ENCODE measurements at places on chromosomes 4 and X.
A peak's percentile ranks its signal among the peaks of the same experiment; 100 is the strongest.

DNA sequence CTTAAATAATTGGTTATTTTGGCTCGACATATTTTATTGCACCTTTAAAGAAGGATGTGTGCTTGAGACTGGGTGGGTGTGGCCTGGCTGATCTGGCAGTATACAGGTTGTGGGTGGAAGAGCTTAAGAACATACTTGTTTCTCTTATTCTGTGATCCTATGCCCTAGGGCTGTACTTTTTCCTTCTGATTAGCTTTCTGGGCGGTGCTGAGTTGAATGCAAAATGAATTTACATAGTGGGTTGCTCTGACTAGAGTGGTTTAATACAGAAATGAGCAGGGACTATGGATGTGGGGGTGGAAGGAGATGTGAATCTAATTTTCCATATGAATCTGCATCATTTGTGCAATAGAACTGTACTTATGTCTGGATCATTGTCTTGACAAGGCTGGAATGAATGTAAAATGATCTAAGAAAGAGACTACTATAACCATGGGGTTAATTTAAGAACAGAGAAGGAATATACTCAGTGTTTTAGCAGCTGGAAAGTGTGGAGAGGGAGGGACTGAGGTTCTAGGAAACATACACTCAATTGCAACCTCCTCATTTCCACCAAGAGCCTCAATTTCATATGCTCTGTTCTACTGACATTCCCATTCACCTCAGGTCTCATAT is 73.7 kb downstream of the RLIM start:
- DNase-seq: peak; percentile 36

DNA sequence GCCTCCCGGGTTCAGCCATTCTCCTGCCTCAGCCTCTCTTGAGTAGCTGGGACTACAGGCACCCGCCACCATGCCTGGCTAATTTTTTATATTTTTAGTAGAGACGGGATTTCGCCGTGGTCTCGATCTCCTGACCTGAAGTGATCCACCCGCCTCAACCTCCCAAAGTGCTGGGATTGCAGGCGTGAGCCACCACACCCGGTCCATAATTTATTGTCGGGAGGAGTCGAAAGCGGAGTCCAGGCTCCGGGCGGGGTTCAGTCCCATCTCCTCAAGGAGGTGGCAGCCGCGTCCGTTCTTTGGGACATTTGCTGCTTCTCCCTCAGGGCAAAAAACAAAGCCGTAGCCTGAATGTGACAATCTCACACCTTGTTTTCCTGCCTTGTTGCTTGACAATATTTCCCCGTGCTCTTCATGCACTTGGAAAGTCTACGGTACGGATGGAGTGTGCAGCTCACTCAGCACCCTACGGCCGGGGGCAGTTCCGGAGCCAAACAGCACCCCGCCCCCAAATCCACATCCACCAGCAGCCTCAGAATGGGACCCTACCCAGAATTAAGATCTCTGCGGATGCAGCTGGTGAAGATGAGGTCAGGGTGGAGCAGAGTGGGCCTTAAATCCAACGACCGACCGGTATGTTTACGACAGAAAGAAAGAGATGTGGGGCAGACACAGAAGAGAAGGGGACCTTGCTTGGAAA is 9.6 kb downstream of the GTPBP6 start:
- DNase-seq: no peak

DNA sequence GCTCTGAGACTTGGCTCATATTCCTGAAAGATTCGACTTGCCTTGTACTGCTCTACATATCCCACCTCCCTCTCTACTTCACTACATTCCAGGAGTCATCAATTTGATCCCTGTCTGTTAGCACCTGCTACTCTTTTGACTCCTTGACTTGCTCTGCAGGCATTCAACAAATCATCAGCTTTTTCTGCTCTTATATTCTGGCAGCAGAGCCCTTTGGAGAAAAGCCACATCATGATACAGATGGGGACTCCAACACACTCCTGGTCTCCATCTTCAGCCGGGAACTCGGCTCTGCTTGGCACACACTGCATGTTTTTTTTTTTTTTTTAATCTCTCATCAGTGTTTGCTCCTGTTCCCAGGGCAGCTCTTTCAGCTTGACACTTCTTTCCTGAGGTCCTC is 293.2 kb upstream of the LCORL start:
- DNase-seq: no peak

DNA sequence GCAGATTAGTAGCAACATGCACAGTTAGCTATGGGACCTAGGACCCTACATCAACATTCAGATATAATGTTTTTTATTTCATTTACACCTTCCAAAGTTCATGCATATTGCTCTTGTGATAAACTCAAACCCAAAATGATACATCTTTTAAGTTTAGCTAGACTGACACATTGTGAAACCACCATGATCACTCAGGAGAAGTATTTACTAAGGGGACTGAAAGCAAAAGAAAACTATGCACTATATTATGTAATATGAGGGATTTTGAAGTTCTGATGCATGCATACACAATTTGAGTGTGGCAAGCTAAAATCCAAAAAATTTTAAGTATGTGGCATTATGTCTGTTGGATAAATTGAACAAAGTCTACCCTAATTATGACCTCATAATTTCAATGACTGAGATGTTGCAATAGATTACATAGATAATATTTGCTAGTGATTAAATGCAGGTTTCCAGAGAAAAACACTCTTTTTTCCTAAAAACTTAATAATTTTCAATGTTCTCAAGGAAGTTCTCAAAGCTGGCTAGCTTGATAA is 914.8 kb upstream of the GRIA3 start:
- DNase-seq: no peak

DNA sequence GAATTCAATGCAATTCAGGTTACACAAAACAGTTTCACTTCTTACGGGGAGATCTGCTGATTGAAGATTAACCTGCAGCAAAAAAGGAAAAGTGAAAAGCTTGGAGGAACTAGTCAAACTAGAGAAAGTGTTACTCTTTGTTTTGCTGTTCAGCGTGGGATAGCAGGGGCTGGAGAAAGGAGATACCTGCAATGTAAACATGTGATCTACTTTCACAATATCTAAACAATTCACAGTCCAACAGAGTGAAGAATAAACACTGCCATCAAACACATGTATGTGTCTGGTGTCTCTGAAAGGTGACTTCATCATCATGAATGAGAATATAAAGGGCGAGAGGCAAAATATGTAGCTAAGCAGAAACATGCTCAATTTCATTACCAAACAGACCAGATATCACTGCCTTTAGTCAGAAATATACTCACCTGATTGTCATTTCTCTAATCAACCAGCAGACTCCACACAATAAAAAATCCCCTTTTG is 26.4 kb downstream of the NIPAL1 start:
- DNase-seq: no peak

DNA sequence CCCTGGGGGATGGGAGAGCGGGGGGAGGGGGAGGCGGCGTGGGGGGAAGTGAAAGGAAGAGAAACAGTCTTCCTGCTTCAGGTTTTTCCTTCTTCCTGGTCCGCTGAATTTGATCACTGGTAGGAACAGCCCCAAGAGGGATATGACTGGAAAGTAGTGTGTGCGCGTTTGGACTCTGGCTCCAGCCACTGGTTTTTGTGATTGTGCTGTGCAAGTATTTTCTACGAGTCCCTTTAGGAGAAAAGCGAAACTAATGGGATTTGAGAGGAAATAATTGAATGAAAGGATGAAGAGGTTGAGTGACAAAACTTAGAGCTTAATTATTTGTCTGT is 836 bp downstream of the PRRG1 start:
- DNase-seq: no peak

DNA sequence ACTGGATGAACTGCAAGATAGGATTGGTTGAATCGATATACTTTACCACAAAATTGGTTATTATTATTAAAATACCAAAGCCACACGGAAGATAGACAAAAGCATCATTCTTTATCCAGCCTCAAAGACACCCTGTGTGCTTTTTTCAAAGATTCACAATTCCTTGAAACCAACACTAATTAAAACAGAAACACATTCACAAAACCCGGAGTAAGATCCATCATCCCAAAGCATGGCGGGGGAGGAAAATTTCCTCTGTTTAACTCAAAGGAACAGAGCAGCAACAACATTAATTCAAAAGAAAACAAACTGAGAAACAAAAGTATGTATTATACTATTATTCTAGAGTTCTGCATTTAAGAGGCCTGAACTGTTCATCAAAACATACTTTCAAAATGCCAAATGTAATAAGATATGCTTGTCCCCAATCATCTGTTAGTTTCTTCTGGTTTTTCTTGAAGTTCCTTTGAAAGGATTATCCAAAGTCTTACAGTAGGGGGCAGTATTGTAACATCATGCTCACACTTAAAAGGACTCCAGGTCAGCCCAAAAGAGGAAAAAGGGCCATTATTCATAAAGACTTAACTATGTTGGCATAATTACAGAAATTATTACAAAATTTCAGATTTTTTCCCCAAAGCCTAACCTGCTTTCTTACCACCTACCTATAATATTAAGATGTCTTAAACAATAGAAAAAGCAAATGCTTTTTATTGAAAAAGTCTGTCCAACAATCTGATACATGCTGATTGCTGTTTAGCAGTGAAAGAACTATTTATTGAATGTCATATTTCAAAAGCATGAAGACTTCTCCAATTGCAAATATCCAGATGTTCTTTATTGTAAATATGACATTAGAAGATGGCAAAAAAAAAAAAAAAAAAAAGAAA is 168.7 kb downstream of the SCFD2 start:
- no peak for DNase-seq

- no peak for DNase-seq
Measured at GRCh38 chrX:46386511-46386910, 158.7 kb downstream of the ZNF674 start.

- no peak for DNase-seq
Measured at GRCh38 chr4:6910960-6911874, 1.6 kb downstream of the TBC1D14 start.

DNA sequence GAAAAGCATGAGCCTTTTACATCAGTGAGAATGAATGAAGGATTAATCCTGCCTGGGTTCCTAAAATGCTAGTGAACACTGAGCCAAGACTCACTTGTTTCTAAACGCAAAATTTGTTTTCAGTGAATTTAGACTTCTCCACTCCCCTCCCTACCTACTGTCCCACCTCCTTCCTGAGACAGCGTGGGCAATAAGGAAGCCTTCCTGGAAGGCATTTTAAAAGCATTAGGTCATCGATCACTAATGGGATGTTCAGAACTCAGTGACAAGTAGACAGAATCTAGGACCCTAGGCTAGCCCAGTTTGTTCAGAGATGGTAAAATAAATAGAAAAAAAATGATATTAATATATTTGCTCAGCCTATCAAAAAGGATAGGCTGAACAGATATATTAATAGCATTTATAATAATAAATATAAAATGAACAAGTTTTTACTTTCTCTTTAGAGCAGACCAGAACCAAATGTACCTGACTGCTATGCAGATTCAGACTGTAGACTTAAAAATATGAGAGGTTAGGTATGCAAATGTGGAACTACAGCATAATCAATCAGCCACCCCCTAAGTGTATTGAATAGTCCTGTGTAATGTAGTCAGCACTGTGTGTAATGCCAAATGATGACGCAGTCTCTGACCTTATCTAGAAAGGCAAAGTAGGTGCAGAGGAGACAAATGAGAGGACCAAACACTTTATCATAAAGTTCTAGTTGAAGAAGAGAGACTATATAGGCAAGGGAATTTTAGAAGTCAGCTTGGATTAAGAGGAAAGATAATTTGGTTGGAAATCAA is 331.1 kb downstream of the GPAT3 start:
- no peak for DNase-seq

DNA sequence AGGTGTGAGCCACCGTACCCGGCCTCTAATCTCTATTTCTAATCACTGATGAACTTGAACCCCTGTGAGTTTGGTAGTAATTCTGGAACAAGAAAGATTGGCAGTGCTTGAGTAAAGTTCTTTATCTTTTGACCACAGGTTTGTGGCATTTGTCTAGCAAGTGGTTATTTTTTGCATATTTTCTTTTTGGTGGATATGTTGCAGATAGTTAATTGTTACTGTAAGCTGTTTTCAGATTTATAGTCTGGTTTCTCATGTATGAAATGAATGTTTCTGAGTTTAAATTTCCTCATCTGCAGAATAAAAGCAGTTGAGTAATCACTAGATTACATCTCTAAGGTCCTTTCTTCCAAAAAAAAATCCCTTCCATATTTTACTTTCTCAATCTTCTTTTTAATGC is 105.2 kb downstream of the GASK1B start:
- no peak for DNase-seq

- DNase-seq: no peak
Measured at GRCh38 chr4:52933738-52934137, 71.6 kb downstream of the RASL11B start.

DNA sequence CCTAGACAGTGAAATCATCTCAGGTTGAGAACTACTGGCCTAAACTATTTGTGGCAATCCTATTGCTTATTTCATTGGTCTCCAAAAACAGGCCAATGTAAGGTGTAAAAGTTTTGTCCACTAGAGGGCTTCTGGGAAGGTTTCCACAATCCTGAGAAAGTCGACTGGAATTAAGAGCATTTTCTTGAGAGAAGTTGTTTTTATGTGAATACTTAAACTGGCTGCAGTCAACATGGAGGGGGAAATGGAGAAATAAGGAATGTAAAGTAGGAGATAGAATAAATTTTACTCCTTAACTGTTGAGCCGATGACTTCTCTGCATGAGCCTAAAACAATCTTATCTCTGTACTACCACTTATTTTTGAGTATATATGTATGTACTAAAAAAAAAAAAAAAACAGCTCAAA is 11.0 kb upstream of the EIF4E start:
- no peak for DNase-seq

DNA sequence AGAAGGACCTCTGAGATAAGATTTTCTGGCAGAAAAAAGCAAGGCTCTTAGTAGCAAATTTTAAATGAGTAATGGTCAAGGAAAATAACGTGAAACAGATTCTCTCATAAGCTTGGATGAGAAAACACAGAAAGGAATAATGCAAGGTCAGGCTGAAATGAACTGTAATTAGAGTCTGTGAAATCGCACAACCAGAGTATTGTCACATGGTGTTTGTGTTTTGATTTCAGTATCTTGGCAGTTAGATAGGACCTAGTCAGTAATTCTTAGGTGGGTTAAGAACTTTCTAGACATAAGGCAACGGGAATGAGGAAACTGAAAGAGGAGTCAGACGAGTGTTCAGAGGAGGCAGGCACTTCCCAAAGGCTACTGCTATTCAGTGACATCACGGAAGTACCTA is 34.6 kb downstream of the LIMCH1 start:
- no peak for DNase-seq

DNA sequence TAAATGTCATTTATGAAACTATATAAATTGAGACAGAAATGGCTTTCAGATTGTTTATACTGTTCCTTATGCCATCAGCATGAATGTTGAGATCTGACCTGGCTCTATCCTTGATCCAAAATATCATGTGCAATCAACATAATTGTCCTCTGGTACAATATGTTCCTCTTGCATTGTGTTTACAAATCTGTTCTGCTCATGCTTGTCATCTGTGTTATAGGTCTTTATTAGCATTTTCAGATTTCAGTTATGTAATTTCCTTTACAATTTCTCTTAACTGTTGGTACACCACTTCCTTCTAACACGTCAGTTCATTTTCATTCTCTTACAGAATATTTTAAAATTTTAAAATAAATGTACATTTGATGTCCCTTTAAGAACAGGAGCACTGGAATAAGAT is 1.6 kb downstream of the HPGD start:
- DNase-seq: no peak

GRCh38 chrX:68419975-68420374 is 13.3 kb downstream of the OPHN1 start:
- DNase-seq: no peak

Measured in activated CD4-positive, alpha-beta T cell treated with anti-CD3 and anti-CD28 coated beads for 48 hours (primary cell).